Immature natural killer cell (primary cell): ENCODE measurements at places on chromosomes 5 and 9. TPM values are rescaled to one million over a fixed set of nuclear protein-coding genes. Genes with fewer than 3 reads are reported as not detected.

DNAJB5 gene
- polyA plus RNA-seq: 1.4 TPM

EGFLAM gene
- polyA plus RNA-seq: not detected

PCDHGB5 gene
- 0.36 TPM for polyA plus RNA-seq

DNA sequence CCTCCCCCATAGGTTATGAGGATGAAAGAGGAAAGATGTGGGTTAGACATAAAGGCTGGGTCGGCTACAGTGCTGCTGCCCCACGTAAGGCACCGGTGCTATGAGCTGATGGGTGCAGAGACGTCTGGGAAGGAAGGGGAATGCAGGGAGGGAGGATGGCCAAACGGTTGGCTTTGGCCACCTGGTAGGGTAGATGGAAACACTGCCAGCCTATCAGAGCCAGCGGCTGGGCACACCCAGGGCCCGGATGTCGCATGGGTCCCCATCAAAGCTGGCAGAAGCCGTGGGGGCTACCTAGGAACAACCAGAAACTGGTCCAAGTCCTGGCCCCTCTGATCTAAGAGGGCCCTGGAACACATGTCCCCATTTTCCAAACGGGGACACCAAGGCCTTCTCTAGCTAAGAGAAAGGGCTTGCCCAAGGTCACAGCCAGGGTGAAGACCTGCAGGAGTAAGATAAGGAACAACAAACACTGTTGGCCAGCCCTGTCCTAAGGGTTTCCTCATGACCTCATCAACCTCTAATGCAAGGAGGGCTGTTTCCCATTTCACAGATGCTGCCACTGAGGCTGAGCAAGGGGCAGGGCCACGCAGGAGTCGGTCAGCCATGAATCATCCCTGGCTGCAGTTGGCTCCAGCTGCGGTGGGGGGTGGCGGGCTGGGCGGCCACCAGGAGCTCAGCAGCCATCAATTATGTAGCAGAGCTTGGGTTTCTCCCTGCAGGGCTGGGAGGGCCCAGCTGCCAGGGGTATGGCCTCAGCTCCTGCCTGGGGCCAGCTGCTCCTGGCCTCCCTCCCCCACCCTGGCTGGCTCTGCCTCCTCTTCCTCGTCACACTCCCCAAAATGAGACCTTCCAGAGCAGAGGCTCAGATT lies 4.9 kb downstream of the SH3GLB2 start:
- H3K27ac ChIP-seq: no peak overlapping the region
- H3K27me3 ChIP-seq: no peaks in the 10 kb centered on the region
- H3K4me1 ChIP-seq: peaks cover 17% of the 10 kb centered on the region
- DNase-seq: no peak
- H3K36me3 ChIP-seq: no peaks in the 10 kb centered on the region

DNA sequence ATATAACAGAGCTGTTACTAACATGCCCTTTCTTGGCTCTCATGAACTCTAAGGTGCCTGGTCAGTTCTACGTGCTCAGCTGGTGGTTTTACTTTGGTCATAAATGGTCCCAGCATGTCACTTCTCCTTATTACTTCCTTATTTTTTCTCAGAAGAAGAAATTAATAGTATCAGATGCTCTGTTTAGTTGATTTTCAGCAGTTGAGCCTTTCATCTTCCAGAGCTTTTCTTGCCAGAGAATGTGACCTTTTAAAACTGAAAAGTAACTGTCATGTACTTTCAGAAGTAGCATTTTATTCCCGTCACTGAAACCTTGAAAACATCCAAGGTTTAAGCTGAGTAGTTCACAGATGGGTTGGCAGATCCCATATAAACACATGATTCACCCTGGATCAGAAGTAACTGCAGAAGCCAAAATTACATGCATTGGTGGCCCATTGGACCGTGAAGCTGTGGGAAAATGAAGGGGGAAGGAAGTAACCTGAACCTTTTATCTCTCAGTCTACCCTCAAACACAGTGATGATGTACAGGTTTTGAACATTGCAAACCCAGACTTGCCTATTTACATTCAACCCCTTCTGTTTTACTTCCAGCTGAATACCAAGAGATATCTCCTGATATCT lies 50.5 kb downstream of the HACD4 start:
- no peak for DNase-seq
- H3K36me3 ChIP-seq: peaks cover 44% of the 10 kb centered on the region
- H3K27ac ChIP-seq: no peak overlapping the region
- no peaks in the 10 kb centered on the region for H3K27me3 ChIP-seq

TAF11L5 gene
- not detected for polyA plus RNA-seq

SLC24A2 gene
- not detected for polyA plus RNA-seq

DNA sequence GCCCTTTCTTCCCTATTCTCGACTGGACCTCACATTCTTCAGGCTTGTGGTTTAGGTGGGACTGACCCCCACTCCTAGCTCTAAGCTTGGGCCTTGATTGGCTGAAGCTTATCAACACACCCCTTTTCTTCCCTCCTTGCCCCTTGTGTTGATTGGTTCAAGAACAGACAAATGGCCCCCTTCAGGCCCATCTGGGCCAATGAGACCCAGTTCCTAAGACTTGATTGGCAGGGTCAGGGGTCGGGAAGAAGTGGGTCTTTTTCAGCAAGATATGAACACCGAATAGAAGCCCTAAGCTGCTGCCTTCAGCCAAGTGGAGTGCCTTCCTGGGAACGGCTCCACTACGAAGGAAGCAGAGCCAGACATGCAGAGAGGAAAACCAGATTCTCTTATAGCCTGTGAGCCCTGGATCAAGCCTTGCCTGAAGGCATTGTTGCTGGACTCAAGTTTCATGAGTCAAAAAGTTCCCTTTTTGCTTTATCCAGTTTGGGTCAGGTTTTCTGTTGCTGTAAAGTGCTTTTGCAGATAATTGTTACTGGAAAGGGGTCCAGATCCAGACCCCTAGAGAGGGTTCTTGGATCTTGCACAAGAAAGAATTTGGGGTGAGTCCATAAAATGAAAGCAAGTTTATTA lies 22.4 kb upstream of the NCS1 start:
- no peaks in the 10 kb centered on the region for H3K36me3 ChIP-seq
- H3K4me3 ChIP-seq: no peak overlapping the region
- peaks cover 3% of the 10 kb centered on the region for H3K4me1 ChIP-seq
- H3K27ac ChIP-seq: no peak overlapping the region
- peaks cover 1% of the 10 kb centered on the region for H3K27me3 ChIP-seq

GRCh38 chr9:30198463-30199309 lies 2185.8 kb upstream of the ACO1 start:
- no peak overlapping the region for H3K27ac ChIP-seq
- no peaks in the 10 kb centered on the region for H3K36me3 ChIP-seq
- H3K27me3 ChIP-seq: peaks cover 3% of the 10 kb centered on the region
- H3K4me1 ChIP-seq: no peaks in the 10 kb centered on the region
